ENCODE measurements at places on chromosomes 1 and 21. TPM values are rescaled to one million over a fixed set of nuclear protein-coding genes. Genes with fewer than 3 reads are reported as not detected.

DNA sequence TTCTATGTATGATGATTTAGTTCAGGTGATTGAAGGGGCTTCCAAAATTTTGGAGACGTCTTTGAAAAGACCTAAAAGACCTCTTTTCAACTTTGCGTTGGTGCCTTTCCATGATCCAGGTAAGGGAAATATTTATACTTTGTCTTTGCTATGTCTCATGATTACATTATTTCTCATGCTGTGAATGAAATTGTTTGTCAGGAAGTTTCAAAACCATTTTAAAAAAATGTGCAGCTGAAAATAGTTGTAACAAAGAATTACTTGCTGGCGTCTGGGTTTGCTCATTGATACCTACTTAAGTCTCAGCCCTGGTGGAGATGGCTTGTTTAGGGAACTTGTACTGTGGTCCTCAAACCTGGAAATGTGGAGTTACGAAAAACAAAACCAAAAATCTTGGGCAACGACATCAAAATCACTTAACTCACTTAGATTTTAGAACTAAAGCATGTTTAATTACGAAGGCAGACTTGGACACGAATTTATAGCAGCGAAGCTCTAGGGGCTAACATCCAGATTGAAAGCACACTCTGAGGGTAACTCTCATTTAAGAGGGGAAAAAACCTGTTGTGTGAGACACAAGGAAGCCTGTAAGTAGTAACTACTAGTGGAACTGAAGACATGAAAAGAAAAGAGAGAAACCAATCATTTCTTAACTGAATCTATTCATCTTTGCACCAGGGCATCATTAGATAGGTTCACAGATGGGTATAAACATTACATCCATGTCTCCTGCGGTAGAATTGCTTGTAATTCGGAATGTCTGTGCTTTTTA lies 924 bp downstream of the HMCN1 start:
- H3K27ac ChIP-seq = peak overlapping the region; percentile 87
- H3K4me1 ChIP-seq = peaks cover 31% of the 10 kb centered on the region
- H3K4me3 ChIP-seq = peak overlapping the region; percentile 78
- peaks cover 14% of the 10 kb centered on the region for H3K36me3 ChIP-seq
- no peaks in the 10 kb centered on the region for H3K27me3 ChIP-seq

- DNase-seq = no peak
- H3K27me3 ChIP-seq = peaks cover 88% of the 10 kb centered on the region
- no peak overlapping the region for H3K4me3 ChIP-seq
Measured at GRCh38 chr1:39681999-39682398, 9.2 kb downstream of the HPCAL4 start.

GRCh38 chr21:33754481-33754880 lies 112.2 kb downstream of the ITSN1 start:
- H3K27ac ChIP-seq = no peak overlapping the region
- H3K4me3 ChIP-seq = no peak overlapping the region
- peaks cover 4% of the 10 kb centered on the region for H3K4me1 ChIP-seq
- DNase-seq = no peak
- H3K27me3 ChIP-seq = no peaks in the 10 kb centered on the region

- H3K27me3 ChIP-seq = no peaks in the 10 kb centered on the region
- H3K27ac ChIP-seq = no peak overlapping the region
- H3K4me1 ChIP-seq = no peaks in the 10 kb centered on the region
- no peak overlapping the region for H3K4me3 ChIP-seq
Measured at GRCh38 chr1:9580942-9581341, 7.8 kb upstream of the TMEM201 start.

DNA sequence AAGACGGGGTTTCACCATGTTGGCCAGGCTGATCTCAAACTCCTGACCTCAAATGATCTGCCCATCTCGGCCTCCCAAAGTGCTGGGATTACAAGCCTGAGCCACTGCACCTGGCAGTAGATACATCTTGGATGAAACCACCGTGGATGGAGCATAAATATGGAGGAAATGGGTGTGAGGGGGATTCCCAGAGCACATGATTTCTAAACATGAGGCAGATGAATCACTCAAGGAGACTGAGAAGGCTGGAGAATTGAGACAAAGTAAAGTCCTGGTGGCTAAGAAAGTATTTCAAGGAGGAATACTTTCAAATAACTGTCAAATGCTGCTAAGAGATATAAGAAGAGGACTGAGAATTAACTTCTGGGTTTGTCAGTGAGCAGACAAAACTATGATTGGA lies 5.4 kb upstream of the PGBD5 start:
- DNase-seq = no peak
- peaks cover 2% of the 10 kb centered on the region for H3K4me1 ChIP-seq
- no peaks in the 10 kb centered on the region for H3K36me3 ChIP-seq
- peaks cover 35% of the 10 kb centered on the region for H3K27me3 ChIP-seq
- H3K27ac ChIP-seq = no peak overlapping the region

- peaks cover 33% of the 10 kb centered on the region for H3K27me3 ChIP-seq
- no peaks in the 10 kb centered on the region for H3K36me3 ChIP-seq
- H3K4me3 ChIP-seq = peak overlapping the region; percentile 51
- H3K4me1 ChIP-seq = peaks cover 34% of the 10 kb centered on the region
- DNase-seq = peak; percentile 80
- peak overlapping the region; percentile 67 for H3K27ac ChIP-seq
Measured at GRCh38 chr21:42234464-42235241, 15.7 kb downstream of the ABCG1 start.

DNA sequence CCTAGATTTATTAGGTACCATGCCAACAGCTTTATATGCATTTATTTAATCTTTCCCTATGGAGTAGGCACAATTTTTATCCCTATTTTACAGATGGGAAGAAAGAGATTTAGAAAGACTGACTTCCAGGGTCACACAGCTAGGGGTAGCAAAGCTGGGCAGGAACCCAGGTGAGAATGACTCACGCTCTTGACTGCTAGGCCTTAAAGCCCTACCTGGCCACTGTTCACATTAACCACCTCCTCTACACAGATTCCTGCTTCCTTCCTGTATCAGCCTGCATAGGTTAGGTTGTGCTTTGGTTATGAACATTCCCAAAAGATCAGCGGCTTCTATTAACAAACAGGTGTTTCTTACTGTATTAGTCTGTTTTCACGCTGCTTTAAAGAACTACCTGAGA lies 53.2 kb downstream of the DNAJC6 start:
- peaks cover 24% of the 10 kb centered on the region for H3K4me1 ChIP-seq
- no peak overlapping the region for H3K4me3 ChIP-seq
- H3K27me3 ChIP-seq = no peaks in the 10 kb centered on the region

- H3K4me1 ChIP-seq = peaks cover 83% of the 10 kb centered on the region
- no peaks in the 10 kb centered on the region for H3K27me3 ChIP-seq
- H3K4me3 ChIP-seq = peak within 1 kb of the TSS; percentile 84
Measured at GRCh38 chr1:156705321-156705917, at the start of gene CRABP2. Gene CRABP2, minus strand, starts transcription at chr1:156705583. Its CDS starts 137 bp downstream, at chr1:156705446.

- no peak for DNase-seq
- no peak overlapping the region for H3K4me3 ChIP-seq
Measured at GRCh38 chr1:12450090-12450755, 167.8 kb downstream of the DHRS3 start.

DNA sequence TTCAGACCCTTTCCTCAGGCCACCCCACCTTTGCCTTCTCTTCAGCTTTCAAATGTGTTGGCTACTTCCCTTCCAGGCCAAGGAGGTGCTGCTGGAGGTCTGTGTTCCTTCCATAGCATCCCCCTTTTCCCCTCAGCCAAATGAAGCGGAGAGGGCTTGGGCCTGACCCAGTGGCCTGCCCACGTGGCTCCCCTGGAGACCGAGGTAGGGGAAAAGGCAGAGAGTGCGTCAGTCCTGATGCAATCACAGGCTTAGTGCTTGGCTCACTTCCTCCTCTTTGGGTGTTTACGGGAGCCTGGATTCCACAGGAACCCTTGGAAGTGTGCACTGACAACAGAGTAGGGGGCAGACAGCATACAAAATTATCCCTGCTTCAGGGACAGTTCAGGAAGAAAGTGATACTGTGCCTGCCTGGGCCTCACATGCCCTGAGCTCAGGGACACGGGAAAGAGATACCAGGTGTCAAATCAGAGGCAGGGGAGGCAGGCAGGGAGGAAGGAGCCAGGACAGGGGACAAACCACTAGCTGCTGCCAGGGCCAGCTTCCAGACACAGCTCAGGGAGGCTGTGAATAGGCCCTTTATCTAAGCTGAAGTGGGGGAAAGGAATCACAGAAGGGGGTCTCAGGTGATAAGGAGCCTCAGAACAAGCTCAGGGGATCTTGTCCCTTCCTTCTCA lies 16.6 kb upstream of the PTP4A2 start:
- H3K27me3 ChIP-seq = no peaks in the 10 kb centered on the region
- no peak overlapping the region for H3K4me3 ChIP-seq
- peak overlapping the region; percentile 99 for H3K27ac ChIP-seq
- peak; percentile 50 for DNase-seq

DNA sequence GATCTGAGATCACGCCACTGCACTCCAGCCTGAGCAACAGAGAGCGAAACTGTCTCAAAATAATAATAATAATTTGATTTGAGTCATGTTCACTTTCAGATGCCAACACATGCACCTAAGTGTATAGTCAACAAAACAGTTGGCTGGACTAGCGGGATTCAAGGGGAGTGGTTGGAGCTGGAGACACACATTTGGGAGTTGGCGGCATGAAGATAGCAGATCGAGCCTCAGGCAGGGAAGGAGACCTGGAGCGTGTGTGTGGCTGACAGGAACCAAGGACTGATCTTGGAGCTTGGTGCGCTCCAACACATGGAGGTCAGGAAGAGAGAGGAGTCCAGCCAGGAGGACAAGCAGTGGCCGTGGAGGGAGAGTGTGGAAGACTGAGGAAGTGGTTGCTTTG lies 14.6 kb upstream of the PGD start:
- no peaks in the 10 kb centered on the region for H3K27me3 ChIP-seq
- peaks cover 20% of the 10 kb centered on the region for H3K4me1 ChIP-seq
- no peak overlapping the region for H3K4me3 ChIP-seq
- DNase-seq = no peak
- no peak overlapping the region for H3K27ac ChIP-seq

- H3K4me1 ChIP-seq = no peaks in the 10 kb centered on the region
- no peak overlapping the region for H3K27ac ChIP-seq
- no peaks in the 10 kb centered on the region for H3K27me3 ChIP-seq
Measured at GRCh38 chr1:236253918-236254637, 27.7 kb downstream of the ERO1B start.

DNA sequence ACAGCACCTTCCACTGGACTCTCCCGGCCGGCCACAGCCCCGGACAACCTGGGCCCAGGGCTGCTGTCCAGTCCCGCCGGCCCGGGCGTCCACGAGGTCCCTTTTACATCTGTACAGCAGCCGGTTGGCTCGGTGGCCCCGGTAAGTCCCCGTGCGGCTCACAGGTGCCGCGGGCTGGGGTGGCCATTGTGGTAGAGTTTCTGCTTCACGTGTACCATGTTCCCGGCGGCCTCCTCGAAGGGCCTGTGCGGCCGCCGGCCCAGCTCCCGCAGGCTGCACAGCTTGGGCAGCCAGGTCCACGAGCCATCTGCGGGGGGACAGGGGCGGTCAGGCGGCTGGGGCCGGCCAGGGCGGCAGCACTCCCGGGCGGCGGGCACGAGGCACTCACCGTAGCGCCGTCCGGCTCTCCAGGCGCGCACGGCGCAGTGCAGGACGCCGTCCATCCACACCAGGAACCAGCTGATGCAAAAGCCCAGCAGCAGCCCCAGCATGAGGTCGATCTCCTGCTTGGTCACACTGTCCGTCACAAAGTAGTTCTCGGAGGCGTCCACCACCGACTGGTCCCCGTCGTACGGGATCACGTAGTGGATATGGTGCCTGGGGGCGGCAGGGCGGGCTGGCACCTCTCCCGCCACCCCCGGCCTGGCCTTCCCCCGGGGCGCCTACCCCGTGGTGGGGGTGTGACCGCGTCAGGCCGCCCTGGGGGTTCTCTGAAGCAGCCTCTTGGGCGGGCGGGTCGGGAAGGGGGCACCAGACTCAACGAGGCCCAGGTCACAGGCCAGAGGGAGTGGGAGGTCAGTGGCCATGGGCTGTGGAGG lies 5.0 kb downstream of the TMEM240 start:
- H3K36me3 ChIP-seq = peaks cover 12% of the 10 kb centered on the region
- H3K4me3 ChIP-seq = no peak overlapping the region
- H3K4me1 ChIP-seq = no peaks in the 10 kb centered on the region
- H3K27ac ChIP-seq = no peak overlapping the region
- no peak for DNase-seq

DNA sequence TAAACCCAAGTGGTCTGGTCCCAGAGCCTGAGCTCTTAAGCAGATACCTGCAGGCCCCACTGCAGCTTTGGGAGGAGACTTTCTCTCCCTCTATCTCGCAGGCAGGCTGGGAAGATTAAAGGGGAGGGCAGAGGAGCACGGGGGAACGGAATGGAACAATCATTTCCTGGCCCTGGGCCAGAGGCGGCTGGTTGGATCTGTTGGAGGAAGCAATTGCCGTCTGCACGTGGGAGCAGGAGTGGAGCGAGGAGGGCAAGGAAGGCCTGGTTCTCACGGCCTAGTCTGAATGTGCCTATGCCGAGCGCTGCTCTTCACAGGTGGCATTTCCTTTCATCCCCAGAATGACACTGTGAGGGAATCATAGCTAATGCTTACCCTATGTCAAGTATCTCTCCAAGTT lies 23.7 kb downstream of the NKAIN1 start:
- no peaks in the 10 kb centered on the region for H3K36me3 ChIP-seq
- peaks cover 24% of the 10 kb centered on the region for H3K4me1 ChIP-seq
- no peaks in the 10 kb centered on the region for H3K27me3 ChIP-seq
- peak overlapping the region; percentile 77 for H3K27ac ChIP-seq

GRCh38 chr1:206445911-206446356 lies 24.3 kb upstream of the IKBKE start:
- H3K27me3 ChIP-seq = no peaks in the 10 kb centered on the region
- no peak overlapping the region for H3K4me3 ChIP-seq
- DNase-seq = no peak
- H3K4me1 ChIP-seq = no peaks in the 10 kb centered on the region

- no peaks in the 10 kb centered on the region for H3K27me3 ChIP-seq
- peaks cover 2% of the 10 kb centered on the region for H3K4me1 ChIP-seq
- DNase-seq = no peak
- peak overlapping the region; percentile 27 for H3K27ac ChIP-seq
- H3K36me3 ChIP-seq = peaks cover 23% of the 10 kb centered on the region
- H3K4me3 ChIP-seq = no peak overlapping the region
Measured at GRCh38 chr1:1869469-1869868, 21.4 kb downstream of the GNB1 start.

GRCh38 chr1:73813716-73814115 lies 384.3 kb downstream of the LRRIQ3 start:
- peaks cover 11% of the 10 kb centered on the region for H3K27me3 ChIP-seq
- no peak overlapping the region for H3K4me3 ChIP-seq
- no peaks in the 10 kb centered on the region for H3K36me3 ChIP-seq

Gene PCP4L1
- not detected for total RNA-seq

Gene RSPO1
- 0.51 TPM for total RNA-seq

Gene TIPRL
- 26.9 TPM for total RNA-seq

Gene EFCAB14
- total RNA-seq = 61.2 TPM

Gene FAM43B
- total RNA-seq = 0.59 TPM

Gene PTPRC
- total RNA-seq = not detected

Gene NUF2
- 15.4 TPM for total RNA-seq

Gene CENPF
- total RNA-seq = 56.4 TPM

Gene ACBD6
- 75.2 TPM for total RNA-seq

Gene RAB25
- total RNA-seq = 52.6 TPM

Gene MSH4
- 0.29 TPM for total RNA-seq

Gene FMOD
- 86.0 TPM for total RNA-seq

Gene ADAMTSL4
- 18.0 TPM for total RNA-seq

Gene SYCP1
- total RNA-seq = not detected
